CD4-positive, alpha-beta T cell treated with Interleukin-4 for 4 hours (primary cell): ENCODE measurements at places on chromosomes 16 and 17.

- no peak for DNase-seq
These were observed 19.2 kb downstream of the SLC16A3 start for GRCh38 chr17:82247856-82248671.

DNA sequence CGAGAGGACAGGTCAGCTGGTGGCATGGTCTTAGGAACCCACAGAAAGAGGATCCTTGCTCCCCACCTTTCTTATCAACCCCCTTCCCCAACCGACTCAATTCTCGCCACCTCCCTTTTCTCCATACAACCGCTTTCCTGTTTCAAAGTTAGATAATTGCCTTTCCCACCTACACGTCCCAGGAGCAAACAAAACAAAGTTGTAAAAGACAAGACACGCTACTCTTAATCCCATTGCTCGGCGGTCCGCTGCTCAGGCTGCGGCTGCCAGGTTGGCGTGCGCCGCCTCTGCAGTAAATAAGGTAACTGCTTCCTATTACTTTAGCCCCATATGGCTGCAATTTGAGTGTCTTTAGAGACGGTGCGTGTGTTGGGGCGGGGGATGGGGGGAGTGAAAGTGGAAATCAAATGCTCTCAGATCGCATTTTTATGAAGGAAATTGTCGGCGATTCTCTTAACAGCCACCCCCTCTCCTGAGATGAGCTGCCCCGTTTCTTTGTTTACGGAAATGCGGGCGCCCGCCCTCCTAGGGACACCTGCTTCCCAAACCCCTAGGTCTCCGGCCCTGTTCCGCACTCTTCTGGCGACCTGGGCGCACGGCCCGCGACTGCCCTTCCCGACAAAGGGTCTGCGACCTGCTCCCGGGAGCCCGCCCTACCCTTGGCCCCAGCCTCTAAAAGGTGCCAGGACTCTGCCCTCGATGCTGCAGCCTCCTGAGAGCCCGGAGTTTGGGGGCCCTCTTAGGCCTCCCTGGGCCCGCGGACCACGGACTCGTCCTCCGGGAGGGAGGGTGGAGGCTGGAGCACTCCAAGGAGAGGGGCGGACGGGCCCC, 3.7 kb upstream of the CBX8 start:
- DNase-seq = peak; percentile 34

DNA sequence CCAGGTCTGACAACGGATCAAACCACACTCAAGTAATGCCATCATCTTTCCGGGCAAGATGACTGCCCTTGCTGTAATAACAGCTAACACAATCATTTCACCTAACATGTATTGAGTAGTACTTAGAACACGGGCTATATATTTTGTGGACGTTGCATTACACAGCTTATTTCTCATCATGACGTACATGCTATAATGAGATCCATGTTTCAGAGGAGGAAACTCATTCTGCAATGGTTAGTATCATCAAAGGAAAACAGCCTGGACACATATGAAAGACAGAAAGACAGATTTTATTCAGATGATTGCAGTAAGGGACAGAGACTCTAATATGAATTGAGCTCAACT, 446.7 kb downstream of the HS3ST3B1 start:
- no peak for DNase-seq

DNA sequence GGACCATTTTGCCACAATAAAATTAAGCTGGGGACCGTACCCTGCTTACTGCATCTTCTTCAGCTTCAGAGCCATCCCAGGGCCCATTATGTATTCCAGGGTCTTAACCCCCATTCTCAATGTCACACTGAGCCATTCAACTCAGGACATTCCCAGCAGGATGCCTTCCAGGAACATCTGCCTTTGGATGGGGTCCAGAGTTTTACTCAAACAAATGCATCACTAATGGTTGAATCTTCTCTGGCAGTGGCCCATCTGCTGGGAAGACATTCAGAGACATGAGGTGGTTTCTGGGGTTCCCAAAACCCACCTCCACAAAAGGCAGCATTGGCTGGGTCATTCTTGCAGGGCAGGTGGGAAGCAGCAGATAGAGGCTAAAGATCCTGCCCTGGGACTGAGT, 3.4 kb upstream of the SEC14L5 start:
- DNase-seq = no peak

GRCh38 chr16:78577630-78578029, 478.2 kb downstream of the WWOX start:
- DNase-seq = peak; percentile 3

DNA sequence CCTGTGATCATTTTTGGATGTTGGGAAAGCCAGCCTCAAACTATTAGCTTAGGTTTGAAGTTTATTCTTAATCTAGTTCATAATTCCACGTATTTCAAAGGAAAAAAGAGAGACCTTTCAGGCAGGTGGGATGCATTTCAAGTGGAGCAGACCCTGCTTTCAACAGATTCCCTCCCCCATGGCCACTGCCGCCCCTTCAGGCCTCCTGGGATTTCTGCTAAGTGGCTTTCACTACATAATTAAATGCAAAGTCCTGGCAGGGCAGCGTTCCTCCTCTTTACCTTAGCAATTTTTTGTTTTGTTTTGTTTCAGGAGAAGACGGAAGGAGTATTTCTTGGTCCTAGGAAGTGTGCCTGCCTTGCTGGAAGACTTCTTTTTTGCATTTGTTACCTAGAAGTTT, 36.6 kb downstream of the MAF start:
- DNase-seq = no peak

GRCh38 chr16:51834794-51835193, 683.7 kb upstream of the SALL1 start:
- no peak for DNase-seq

DNA sequence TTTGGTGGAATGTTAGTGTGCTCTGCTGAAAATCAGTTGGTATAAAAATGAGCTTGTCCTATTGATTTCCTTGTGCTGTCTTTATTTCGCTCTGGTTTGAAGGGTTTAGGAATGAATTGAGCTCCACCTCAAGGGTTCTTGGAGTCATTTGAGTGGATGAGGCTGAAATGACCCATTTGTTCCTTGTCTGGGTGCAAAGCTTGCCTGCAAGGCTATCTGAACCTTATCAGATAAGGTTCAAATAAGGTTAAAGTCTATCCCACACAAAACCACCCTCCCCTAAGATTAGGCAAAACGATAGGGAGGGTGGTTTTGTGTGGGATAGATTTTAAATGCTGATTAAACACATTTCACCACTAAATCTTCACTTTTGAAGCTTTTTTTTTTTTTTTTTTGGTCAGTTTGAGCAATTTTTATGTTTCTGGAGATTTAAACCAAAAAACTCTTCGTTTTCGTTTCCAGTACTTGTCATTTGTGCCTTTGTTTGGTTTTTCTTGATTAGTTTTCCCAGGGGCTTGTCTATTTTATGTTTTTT, 62.7 kb downstream of the ARHGAP44 start:
- DNase-seq = no peak

GRCh38 chr16:23464196-23464595, 11.2 kb upstream of the COG7 start:
- no peak for DNase-seq

DNA sequence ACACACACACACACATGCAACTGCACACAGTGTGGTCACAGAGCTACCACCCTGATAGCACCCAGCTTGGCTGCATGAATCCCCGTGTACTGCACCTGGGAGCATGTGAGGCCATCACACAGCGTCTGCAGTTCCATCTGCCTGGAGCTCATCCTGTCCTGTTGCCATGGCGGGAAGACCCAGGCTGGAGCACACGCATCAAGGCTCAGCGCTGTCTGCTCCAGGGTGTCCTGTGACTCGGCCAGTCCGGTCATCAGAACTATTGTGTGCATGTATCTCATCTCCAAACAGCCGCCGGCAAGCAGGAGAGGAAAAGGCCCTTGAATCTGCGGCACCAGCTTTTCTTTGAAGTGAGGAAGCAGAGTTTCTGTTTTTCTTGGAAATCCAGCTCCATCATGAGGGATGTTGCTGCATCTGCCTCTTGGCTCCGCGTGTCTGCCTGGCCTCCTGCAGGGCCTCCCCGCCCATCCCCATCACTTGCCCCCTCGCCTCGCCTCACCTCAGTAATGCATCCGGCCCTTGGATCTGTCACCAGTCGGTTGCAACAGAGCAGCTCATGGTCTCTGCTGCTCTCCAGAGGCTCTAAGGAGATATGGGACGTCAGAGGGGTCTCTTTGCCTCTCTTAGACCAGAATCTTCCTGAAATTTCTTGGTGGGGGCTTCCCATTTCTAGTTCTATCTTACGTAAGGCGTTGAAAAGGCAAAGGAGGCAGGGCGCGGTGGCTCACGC, 23.7 kb downstream of the CACNG4 start:
- no peak for DNase-seq

GRCh38 chr17:69533481-69534234, 119.2 kb downstream of the MAP2K6 start:
- DNase-seq = no peak

DNA sequence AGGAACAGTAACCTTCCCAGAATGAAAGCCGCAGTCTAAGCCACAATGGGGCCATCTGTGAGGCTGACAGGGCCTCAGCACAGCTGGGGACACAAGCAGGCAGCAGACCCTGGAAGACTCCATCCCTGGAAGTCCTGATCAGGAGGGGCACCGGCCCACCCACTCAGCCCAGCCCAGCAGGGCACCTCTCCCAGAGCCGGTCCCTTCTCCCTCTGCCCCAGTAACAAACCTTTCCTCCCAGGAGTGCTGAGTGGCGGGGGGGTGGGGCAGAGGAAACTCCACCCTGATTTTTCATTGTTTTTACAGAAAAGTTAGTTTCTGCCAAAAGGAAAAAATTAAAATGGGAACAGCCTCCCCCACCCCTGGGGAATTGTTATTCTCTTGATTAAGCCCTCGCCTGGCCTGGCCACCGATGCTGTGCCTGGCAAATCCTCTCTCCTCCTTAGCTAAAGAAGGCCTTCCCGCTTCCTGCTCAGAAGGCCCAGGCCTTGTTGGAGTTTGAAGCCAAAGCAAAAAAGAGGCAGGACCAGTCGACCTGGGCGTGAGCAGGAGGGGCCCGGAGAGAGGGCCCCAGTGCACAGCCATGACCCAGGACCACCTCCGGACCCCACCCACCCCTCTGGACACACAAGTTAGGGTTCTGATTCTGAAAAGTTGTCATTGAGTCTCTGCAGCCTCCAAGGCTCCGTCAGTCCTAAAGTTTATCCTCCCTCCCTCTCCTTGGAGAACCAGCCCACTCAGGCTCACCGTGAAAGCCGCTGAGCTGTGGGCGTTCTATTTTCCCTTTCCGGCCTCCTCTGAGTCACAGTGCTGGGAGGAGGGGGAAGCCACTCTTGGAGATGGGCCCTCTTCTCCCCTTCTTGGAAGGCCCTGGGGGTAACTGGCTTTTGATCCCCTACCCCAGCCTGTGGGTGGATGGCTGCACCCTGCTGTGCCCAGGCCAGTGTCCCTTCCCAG, 128.4 kb upstream of the TNRC6C start:
- DNase-seq = no peak

DNA sequence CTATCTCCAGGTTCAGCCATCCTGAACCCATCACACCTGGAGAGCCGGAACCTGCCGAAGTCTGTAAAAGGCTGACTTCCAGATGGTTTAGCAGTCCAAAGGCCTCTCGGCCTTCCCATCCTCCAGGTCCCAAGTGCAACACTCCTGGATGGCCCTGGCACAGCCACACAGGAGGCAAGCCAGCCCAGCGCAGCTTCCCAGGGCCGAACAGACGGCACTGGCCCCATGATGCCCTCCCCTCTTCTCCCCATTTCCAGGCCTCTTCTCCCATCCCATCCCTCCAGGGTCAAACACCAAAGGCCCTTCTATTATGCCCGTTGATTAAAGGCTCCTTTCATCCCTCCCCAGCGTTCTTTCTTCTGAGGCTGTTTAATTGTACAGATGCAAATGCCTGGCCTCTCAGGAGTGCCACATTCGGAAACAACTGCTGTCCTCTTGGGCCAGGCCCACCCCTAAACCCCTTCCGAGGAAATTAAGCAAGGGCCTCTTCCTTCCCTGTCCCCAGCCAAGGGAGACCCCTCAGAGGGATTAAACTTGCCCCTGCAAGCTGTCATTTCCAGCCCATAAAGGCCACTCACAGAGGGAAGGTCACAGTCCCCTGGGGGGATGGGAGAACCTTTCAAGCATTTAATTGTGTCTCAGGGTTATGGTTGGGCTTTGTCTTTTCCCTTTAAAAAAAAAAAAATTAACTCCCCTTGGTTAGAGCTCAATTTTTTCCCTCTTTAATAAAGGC, 30.8 kb downstream of the AXIN2 start:
- no peak for DNase-seq

- no peak for DNase-seq
These were observed 226.7 kb upstream of the CDH13 start for GRCh38 chr16:82400046-82400445.

GRCh38 chr17:49928126-49928800, 40.7 kb upstream of the DLX4 start:
- no peak for DNase-seq

GRCh38 chr16:26605626-26606271, 461.0 kb upstream of the C16orf82 start:
- DNase-seq = no peak

DNA sequence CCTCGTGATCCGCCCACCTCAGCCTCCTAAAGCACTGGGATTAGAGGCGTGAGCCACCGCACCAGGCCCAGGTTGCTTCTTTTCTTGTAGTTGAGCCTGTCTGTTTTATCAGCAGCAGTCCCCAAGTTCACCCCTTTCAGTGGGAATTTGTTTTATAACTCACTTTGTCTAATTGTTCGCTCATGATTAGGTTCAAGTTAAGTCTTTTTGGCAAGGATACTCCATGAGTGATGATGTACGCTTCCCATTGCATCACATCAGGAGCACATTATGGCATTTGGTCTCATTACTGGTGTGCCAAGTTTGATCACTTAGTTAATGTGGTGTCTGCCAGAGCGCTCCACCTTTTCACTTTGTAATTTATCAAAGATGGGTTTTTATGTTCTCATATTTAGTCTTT, 14.4 kb upstream of the GJD3 start:
- DNase-seq = no peak

DNA sequence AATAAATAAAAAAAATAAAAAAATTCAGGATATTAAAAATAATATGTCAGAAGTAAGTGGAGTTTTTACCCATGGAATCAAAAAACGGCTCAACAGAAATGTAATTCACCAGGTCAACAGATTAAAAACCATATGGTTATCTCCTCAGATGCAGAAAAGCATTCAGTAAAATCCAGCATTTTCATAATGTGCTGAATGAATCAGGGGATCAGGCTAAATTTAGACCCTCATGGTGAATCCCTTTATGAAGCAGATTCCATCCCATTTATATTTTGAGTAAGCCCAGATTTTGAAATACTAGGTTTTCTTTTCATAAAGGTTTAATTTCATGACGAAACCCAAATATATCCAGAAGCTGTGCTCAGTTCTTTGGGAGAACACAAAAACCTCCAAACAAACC, 84.4 kb downstream of the OR1D5 start:
- DNase-seq = no peak

GRCh38 chr17:322006-322780, 30.4 kb downstream of the RPH3AL start:
- DNase-seq = no peak

DNA sequence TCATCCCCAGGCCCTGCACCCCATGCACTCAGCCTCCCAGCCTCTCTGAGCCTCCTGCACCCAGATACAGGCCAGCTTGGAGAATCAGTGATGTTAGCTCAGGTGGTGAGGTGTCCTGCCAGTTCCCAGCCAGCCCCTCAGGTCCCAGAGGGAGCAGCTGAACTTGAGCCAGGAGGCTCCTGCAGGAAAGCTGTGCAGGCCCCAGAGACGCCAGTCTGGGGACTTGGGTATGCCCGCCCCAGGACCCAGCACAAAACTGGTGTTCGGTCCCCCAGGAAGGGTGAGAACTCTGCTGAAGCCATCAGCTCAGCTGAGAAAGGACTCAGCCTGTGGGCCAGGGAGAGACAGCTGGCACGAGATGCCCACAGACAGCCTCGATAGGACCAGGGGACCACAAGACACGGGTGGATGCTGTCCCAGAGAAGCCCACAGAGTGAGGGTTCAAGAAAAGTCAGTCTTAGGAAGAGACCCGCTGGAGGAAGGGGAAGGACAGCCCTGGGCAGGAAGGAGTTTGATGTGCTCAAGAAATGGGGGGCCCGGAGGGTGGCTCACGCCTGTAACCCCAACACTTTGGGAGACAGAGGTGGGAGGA, 11.0 kb downstream of the ENDOV start:
- no peak for DNase-seq
